ENCODE measurements at places on chromosomes 12 and 14.

DNA sequence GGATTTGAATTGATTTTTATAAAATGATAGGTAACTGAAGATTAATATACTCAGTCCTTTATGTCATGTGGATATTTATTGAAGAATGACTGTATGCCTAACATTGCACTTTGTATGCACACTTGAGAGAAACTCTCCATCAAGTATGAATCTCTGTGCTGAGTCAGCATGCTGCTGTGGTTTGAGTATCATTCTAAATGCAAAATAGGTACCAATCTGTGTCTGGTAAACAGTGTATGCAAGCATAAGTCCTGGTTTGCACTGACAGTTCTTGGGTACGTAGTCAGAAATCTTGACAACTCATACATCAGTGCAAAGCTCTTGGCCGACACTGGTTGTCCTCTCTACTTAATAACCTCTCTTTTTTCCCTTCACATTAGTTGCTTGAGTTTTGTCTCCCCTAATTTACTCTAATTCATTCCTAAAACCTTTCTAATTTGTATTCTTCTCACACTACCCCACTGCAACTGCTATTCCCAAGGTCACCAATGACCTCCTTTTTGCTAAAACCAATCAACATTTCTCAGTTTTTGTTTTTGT lies 21.8 kb downstream of the MGAT4C start:
- no peak for DNase-seq

- no peak for DNase-seq
Observed at GRCh38 chr12:57280211-57281062, 29.4 kb upstream of the STAC3 start.

GRCh38 chr14:51507906-51508511 lies 143.7 kb upstream of the FRMD6 start:
- DNase-seq: peak; percentile 16

DNA sequence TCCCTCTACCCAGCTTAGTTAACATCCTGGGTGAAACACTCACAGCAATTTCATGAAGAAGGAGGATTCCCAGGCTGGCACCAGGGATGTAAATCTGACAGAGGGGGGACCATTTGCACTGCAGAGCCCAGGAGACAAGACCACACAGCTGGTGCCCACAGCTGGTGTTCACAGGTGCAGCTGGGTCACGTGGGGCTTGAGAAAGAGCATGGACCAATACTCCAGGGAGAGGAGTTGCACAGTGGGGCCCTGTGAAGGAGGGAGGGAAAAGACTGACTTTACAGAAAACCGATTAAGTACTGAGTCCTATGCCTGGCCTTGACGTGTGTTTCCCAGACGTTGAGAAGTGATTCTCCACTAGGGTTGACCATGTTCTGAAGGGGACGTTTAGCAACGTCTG lies 1316.7 kb upstream of the TMEM132C start:
- DNase-seq: no peak

GRCh38 chr12:80632835-80633234 lies 74.6 kb upstream of the MYF6 start:
- no peak for DNase-seq

DNA sequence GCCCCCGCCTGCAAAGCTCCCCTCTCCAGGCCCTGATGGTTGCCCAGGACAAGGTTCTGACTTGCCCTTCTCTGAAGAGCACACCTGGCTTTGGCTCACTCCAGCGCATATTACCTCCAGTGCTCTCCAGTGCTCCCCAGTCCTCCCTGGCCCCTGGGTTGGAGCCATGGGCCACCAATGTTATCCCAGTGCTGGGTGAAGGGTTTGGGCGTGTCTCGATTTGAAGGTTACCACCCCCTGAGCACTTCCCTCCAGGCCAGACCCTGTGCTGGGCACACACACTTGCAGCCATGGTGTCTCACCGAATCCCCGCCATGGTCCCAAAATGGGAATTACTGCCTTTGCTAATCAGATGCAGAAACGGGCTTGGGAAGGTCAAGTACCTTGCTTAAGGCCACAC lies 11.1 kb downstream of the RITA1 start:
- DNase-seq: no peak

- no peak for DNase-seq
Observed at GRCh38 chr14:37810094-37810801, 214.8 kb downstream of the TTC6 start.

DNA sequence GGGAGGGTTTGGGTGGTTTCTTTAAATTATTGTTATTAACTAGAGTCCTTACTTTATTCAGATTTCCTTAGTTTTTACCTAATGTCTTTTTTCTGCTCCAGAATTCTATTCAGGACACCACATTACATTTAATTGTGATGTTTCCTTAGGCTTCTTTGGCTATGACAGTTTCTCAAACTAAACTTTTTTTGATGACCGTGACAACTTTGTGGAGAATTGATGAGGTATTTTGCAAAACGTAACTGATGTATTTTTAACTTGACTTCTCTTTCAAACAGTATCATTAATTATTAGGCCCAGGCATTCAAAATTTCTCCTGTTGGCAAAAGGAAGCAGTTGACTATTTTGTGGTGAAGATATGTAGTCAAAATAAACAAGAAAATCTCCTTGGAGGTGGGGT lies 10.5 kb downstream of the RNASE6 start:
- no peak for DNase-seq

DNA sequence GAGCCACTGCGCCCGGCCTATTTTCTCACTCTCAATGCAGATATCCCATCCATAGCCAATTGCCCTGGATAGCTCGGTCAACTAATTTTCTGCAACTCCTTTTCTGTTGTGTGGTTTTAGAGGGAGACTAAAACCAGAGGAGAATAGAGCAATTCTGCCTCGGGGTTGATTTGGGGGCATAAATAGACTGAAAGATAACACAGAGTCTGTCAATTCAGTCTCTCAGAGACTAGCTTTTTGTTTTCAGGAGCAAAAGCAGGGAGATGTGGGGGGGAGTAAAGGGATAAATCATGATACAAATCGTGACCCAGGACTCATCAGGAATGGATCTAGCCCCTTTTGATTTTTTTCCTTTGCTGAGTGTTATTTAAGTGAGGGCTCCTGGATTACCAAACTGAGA lies 6.5 kb downstream of the COPZ1 start:
- no peak for DNase-seq

- peak; percentile 5 for DNase-seq
Observed at GRCh38 chr14:75126679-75127473, at the start of gene NEK9. NEK9 (minus strand) TSS chr14:75127048; CDS start chr14:75126921, 127 bp downstream.

GRCh38 chr14:101374373-101375338 lies 186.6 kb upstream of the DIO3 start:
- DNase-seq: no peak

DNA sequence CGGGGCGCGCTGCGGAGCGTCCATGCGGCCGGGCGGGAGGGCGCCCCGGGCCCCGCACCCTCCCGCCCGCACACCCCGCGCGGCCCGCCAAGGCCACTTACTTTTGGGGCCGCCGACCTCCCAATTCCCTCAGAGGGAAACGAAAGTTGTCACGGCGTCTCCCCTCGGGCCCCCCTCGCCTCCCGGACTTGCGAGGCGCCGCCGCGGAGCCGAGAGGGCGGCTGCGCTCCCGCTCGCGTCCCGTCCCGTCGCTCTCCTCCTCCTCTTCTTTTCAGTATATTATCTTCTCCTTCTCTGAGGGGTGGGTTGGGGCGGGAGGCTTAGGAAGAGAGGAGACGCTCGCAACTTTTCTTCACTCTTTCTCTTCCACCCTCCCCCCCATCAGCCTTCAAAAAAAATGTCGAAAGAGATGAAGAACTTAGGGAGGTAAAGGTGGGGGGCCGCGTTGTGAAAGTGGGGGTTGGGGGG lies 613 bp downstream of the DUSP16 start:
- DNase-seq: no peak

GRCh38 chr12:1502831-1503230 lies 91.5 kb downstream of the FBXL14 start:
- DNase-seq: no peak

- DNase-seq: no peak
Observed at GRCh38 chr14:34610101-34610500, 19.8 kb downstream of the SNX6 start.

GRCh38 chr12:130447655-130447965 lies 109.9 kb downstream of the PIWIL1 start:
- DNase-seq: no peak

DNA sequence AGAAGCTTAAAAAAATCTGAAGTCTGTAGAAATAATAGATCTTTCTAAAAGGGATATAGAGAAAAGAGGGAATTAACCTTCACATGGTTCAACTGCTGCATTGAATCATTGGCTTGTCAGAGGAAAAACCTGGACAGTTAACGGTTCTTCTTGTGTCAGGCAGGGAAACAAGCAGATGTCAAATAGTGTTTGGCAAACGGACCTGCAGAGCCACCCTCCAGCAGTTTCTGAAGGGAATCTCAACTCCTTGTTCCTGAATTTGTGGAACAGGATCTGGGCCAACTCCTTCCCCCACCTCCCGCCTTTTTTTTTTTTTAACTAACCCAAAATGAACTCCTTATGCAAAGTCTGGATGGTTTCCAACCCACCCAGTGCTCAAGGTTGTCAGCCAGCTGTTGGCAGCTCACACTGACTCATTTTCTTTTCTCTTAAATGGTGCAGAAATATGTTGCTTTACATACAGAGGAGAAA lies 187.3 kb downstream of the CAND1 start:
- no peak for DNase-seq

DNA sequence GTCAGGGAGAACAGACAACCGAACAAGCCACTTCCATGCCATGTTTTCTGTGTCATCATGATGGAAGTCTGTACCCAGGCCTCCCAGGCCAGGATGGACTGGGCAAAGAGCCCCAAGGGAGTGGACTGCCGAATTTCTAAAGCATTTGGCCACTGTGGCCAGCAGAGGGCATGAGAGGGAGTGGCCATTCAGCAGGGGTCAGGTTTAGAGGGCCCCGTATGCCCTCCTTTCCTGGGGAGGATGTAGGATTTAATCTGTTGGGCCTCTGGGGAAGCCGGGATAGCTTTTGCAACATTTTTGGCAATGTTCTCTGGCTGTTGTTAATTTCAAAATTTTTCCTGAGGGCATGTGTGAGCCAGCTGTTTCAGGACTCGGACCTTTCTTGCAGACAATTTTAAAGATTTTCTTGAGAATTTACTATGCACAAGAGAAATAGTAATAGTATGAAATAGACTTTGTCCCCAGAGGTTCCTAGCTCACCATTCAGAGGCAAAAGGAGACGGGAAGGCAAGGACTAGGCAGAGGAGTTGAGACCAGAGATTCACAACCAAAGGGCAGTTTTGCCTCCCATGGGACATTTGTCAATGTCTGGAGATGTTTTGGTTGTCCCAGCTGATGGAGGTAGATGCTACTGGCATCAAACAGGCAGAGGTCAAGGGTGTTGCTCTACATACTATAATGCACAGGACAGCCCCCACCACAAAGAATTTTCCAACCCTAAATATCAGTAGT lies 18.0 kb downstream of the ACACB start:
- no peak for DNase-seq

GRCh38 chr12:54300732-54301427 lies at the start of gene NFE2:
NFE2 (minus strand) TSS chr12:54301015; CDS start chr12:54295248, 5,767 bp downstream.
- DNase-seq: no peak

DNA sequence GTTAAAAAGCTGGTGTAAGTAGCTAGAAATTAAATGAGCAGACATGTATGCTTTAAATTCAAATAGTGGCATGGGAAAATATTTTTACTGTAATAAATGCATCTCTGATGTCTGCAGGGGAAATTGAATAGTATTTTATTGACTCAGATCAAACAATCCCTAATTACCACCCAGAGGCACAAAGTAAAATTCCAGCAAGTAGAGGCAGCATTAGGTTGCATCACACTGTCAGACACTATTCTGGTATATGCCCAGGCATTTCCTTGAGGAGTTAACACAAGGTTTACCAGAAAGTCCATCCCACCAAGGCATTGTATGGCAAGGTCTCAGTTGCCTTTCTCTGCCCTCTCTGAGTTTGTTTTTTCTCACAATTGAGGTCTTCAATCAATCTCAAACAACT lies 201.6 kb upstream of the KITLG start:
- no peak for DNase-seq

DNA sequence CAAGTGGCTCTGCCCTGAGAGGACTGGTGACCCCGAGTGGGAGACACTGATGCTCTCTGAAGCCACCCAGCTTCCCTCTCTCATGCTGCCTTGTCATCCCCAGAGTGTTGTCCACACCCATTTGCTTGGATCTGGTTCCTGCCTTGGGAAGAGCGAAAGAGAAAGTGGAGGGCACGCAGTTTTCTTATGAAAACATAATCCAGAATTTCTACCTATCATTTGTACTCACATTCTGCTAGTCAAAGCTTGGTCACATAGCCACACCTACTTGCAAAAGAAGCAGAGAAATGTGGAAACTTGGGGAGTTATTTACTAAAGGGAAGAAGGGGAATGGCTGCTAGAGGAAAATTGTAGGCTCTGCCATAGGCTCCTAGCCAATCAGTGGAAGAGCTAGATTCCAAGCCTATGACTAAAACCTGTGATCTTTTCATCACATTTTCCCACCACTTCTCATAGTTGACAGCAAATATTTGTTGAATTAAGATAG lies 326.3 kb downstream of the ZFP36L1 start:
- no peak for DNase-seq

GRCh38 chr14:104361921-104362681 lies 217.5 kb upstream of the C14orf180 start:
- no peak for DNase-seq

DNA sequence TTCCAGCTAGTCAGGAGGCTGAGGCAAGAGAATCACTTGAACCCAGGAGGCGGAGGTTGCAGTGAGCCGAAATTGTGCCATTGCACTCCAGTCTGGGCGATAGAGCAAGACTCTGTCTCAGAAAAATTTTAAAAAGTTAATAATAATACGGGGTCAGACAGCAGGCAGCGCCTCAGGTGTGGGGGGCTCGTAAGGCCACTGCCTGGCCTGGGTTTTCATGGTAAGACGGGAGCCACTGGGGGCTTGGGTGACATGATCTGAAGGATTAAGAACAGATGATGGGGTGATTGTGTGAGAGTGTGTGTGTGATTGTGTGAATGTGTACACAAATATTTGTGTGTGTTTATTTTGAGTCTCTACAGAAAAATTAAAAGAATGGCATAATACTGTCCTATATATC lies 23.6 kb downstream of the BCL7A start:
- no peak for DNase-seq

DNA sequence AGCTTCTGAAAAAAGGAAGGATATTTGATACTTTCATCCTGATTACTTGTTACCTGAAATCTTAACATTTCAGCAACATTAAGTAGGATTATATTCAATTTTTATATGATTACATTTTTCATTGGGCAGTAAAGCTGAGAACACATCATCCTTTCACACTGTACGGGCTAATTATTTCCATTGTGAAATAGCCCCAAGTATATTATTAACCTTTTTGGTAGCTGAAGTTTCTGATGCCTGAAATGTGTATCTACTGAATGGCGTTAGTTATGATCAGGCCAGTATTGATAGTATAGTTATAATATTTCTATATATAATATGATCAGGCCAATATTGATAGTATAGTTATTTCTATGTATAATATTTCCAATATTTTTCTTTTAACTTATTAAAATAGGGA lies 10.1 kb downstream of the SPATS2 start:
- no peak for DNase-seq

- no peak for DNase-seq
Observed at GRCh38 chr12:56787498-56787897, 24.4 kb downstream of the HSD17B6 start.

GRCh38 chr14:24141097-24141880 lies at the start of gene EMC9:
EMC9 (minus strand) TSS chr14:24141591; CDS start chr14:24141304, 287 bp downstream.
- DNase-seq: peak; percentile 99
